ENCODE measurements at places on chromosomes 11 and 22.
A peak's percentile ranks its signal among the peaks of the same experiment; 100 is the strongest.

DNA sequence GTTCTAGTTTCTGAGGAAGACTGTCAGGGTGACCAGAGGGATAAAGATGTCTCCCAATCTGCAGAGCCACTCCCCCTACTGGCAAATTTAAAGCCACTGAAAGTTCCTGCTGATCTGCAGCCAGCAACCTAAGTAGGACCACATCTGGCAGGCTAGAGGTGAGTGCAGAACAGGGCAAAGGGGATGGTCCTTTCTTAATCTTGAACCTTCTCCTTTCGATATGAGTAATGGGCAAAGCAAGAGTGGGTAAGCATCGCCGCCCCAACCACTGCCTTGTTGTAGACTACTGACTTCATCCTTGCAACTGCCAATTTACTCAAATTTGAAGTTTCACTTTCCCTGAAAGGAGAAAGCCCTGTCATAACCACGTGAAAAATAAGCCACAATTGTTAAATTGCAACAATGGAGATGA lies 30.7 kb downstream of the SCUBE2 start:
- peak; percentile 38 for DNase-seq

GRCh38 chr11:17775507-17776211 lies 41.1 kb downstream of the KCNC1 start:
- DNase-seq, result no peak

GRCh38 chr22:43891360-43892182 lies at the start of gene PNPLA5:
Gene PNPLA5, minus strand, starts transcription at chr22:43892013. Its CDS starts 133 bp downstream, at chr22:43891880.
- DNase-seq, result no peak

DNA sequence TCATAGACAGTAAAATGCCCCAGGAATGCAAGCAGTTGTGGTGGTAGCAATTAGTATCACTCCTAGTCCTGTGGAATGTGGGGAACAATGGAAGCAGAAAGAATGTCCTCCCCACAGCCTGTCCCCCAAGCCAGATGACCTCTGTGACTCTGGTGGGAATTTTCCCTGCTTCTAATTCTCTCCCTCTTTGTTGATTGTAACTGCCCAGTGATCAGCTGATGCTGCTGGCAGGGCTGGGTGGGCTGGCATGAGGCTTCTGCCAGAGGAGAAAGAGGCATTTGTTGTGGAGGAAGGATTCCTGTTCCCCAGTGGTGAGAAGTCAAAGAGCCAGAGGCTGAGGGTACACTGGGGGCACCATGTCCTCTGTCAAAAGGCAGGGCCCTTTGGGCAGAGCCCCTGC lies 116.7 kb upstream of the NCAM1 start:
- DNase-seq, result no peak

DNA sequence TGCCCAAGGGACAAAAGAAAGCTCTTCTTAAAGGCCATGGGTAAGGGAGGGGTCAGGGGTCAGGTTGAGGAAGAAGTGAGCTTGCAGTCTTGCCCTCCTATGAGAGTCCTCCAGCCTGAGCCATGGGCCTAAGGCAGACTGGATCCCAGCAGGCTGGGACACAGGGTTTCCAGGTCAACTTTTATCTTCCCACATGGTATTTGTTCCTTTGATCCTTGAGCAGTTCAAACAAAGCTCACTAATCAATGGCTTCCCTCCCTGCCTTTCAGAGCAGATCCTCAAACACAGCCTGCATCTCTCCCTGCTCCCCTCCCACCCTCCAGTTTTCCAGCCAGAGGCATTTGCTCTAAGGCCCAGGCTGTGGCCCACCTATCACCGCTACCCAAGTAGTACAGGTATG lies 589.3 kb downstream of the INSC start:
- DNase-seq, result no peak

DNA sequence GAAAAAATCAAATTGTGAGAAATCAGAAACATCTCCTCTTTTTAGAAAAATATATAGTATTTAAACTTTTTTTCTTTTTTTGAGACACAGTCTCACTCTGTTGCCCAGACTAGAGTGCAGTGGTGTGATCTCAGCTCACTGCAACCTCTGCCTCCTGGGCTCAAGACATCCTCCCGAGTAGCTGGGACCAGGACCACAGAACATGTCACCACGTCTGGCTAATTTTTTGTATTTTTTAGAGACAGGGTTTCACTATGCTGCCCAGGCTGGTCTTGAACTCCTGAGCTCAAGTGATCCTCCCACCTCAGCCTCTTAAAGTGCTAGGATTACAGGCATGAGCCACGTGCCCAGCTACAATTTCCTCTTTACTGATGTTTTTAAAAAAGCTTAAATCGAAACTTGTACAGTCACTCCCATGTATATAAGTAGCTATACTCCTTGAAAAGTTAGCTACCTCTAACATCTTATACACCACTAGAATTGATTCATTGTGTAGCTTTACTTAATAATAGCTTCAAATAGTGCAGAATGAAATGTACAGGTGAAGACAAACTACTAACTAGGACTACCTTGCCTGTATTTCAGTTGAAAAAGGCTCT lies 10.3 kb downstream of the EIF4G2 start:
- no peak for DNase-seq

GRCh38 chr11:117143390-117143789 lies 697 bp upstream of the PAFAH1B2 start:
- DNase-seq, result peak; percentile 50

DNA sequence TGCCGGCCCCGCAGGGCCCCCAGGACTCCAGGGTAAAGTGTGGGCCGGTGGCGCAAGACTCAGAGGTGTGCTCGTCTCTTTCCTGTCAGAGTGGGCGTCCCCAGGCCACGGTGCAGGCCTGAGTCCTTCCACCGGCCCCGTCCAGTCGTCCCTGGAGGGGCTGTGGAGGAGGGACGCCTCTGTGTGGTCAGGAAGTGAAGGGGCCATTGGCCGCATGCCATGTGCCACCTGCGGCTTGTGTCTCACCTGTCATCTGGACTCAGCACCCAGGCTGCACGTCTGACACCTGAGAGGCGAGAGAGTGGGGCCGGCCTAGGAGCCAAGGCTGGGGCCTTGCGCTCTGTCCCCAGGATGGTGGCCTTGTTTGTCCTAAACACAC lies 25.2 kb downstream of the MUC6 start:
- DNase-seq, result no peak

DNA sequence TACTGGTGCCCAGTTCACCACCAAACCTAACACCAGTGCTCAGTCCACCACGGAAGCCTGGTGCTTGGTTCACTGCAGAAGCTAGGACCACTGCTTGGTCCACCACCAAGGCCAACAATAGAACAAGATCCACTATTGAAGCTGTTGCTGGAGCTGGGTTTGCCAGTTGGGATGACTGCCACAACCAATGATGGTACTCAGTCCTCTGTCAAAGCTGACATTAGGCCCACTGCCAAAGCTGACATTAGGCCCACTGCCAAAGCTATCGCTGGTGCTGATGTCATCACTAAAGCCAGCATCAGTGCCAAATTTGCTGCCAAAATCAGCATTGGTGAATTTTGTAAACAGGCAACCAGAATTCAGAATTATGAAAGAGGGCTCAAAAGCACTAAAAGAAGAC lies 1850.2 kb upstream of the RAG2 start:
- DNase-seq, result no peak

DNA sequence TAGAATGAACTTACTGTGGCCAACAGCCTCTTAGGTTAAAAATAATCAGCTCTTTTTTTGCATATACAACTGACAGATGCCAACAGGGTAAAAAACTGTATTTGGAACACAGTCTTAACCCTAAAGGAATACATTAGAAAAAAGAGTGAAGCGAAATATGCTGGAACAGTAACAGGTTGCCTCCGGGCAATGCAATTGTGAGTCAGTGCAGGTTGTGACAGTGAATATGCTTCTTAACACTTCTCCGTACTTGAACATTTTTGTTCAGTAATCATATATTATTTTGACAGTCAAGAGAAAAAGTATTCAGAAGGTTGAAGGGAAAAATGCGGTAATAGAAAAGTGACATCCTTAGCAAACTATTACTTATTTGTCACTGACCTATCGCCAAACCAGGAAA lies 98.5 kb downstream of the DBX1 start:
- no peak for DNase-seq

DNA sequence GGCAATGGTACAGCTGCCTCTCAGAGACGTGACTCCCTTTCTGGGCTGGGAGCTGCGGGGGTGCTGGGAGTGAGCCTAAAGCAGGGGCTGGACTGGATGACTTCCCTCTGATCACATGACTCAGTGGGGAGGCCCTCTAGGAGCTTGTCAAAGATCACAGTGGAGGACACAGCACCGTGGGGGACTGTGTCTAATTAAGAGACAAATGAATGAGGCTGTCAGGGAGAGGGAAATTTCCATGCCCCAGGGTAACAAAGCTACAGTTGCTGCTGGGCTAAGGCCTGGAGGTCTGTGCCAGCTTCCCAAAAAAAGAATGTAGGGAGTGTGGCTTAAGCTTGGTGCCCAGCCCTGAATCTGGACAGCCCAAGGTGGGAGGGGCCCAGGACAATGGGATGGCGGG lies 262.8 kb upstream of the PLET1 start:
- DNase-seq, result no peak

- DNase-seq, result no peak
Measured at GRCh38 chr11:83557653-83558052, 271.5 kb upstream of the CCDC90B start.

- DNase-seq, result no peak
Measured at GRCh38 chr11:121048464-121049233, 24.7 kb downstream of the TBCEL start.

- no peak for DNase-seq
Measured at GRCh38 chr11:112670806-112671570, 290.2 kb upstream of the NCAM1 start.

GRCh38 chr11:47233989-47234668 lies 14.5 kb downstream of the ACP2 start:
- DNase-seq, result peak; percentile 62

GRCh38 chr22:35821654-35822053 lies 104.0 kb downstream of the APOL5 start:
- no peak for DNase-seq

DNA sequence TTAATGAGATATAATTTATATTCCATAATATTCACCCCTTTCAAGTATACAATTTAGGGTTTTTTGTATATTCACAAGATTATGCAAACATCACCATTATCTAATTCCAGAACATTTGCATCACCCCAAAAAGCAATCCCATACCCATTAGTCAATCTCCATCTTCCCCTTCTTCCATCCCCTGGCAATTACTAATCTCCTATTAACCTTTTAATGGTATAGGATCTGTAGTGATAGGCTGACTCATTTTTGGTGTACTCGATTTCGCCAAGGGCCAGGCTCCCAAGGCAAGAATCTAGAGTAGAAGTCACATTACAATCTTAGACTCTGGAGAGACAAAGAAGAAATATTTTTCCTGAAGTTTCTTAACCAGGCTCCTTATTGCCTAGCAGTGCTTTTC lies 113.4 kb downstream of the GAB2 start:
- no peak for DNase-seq

- no peak for DNase-seq
Measured at GRCh38 chr11:61707574-61707973, 27.4 kb downstream of the DAGLA start.

- DNase-seq, result peak; percentile 15
Measured at GRCh38 chr11:33773404-33773986, 825 bp downstream of the FBXO3 start.

DNA sequence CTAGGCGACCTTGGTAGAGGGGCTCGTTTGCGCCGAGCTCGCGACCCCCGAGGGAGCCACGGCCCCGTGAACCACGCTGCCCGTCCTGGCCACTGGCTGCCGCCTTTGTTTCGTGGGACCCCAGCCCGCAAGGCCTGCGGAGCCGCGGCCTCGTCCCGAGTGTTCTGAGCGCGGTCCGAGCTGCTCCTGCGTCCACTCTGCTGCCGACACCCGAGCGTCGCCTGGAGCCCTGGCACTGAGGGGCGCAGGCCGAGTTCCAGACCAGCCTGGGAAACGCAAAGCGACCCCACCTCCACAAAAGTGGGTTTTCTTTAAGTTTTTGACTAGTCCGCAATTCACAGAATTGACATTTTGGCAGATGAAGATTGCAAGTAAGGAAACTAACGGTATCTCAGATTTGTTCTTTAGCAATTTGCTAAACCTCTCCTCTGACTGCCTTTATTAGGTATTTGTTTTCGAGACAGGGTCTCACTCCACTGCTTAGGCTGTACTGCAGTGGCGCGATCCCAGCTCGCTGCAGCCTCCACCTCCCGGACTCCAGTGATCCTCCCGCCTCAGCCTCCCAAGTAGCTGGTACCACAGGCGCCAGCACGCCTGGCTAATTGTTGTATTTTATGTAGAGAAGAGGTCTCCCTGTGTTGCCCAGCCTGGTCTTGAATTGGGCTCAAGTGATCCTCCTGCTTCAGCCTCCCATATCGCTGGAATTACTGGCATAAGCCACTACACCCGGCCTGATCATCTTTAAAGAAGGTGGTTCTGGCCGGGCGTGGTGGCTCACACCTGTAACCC lies 879 bp upstream of the RNH1 start:
- no peak for DNase-seq

GRCh38 chr11:121282386-121282785 lies 10.2 kb upstream of the SC5D start:
- no peak for DNase-seq

All from KBM-7 (cell line).